Hepatocyte (in vitro differentiated cells): ENCODE measurements at places on chromosomes 3 and 15. TPM values are rescaled to one million over a fixed set of nuclear protein-coding genes. Genes with fewer than 3 reads are reported as not detected.

DNA sequence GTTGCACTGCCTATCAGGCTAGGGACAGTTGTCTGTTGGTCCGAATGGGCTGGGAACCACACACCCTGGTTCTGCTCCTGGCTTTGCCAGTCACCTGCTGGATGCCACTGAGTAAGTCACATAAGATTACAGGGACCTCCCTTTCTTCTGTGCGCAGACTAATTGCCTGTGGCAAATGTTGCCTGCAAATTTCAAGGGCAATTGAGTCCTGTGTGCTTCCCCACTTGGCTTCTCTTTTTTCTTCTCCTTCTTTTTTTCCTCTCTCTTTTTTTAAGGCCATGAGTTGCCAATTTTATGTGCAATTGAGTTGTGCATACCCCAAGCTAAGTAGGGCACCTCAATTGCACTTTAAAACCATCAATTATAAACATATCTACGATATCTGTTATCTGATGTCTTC lies 963.4 kb downstream of the MCTP2 start:
- DNase-seq, result no peak

GRCh38 chr3:193552923-193553322 lies 1.8 kb downstream of the ATP13A4 start:
- DNase-seq, result no peak

DNA sequence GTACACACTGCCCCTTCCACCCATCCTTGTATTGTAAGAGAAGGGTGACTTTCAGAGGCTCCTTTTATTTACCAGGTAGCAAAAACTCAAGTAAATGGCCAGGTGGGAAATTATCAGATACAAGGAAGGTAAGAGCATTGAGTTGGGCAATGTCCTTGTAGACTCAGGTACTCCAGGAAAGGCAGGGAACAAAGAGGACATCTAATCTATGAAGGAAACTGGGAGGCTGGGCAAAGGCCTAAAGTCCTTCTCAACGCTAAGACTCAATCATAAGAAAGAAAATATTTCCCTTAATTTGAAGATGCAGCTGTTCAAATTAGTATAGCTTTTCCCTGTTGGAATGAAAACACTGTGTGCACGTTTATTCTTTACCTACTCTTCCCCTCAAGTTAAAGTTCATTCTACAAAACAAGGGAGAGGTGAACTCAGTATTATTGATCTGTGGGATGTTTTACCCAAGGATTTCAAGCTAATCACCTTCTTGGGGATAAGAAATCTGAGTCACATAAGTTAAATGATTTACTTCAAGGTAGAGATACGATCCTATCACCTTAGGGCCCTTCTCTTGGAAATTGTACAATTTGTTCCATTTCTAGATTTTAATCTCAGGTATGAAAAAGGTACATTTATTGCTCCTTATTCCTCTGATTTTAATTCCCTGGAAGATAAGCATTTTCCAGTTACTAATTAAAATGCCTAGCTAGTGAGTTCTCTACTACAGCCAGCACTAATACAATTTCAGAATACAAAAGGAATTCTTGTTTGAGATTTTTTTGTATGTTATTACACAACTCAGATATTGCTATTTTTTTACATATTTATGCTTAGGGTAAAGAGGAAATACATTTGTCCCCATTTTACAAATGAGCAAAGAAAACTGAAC lies 80.6 kb downstream of the PLD1 start:
- peak; percentile 34 for DNase-seq

DNA sequence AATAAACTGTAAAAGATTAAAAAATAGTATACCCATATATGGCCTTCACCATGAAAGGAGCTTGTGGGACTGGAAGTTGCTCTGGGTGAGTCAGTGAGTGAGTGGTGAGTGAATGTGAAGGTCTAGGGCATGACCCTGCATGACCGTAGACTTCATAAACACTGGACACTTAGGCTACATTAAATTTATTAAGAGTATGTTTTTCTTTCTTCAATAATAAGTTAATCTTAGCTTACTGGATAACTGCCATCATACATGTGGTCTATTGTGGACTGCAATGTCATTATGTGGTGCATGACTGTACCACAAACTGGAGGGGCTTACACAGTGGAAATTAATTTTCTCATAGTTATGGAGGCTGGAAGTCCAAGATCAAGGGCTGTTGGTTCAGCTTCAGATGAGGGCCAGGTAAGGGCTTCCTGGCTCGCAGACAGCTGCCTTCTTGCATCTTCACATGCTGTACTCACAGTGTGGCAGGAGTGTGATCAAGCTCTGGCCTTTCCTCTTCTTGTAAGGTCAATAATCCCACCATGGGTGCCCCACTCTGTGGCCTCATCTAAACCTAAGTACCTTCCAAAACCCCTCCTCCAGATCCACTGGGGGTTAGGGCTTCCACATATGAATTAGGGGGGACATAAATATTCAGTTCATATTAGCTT lies 40.8 kb upstream of the PRR23E start:
- no peak for DNase-seq

The NRROS gene
- 0.33 and 0.36 TPM in 2 replicates for total RNA-seq

The ZBBX gene
- 1.6 TPM in 1 of 2 replicates, not detected in the other for total RNA-seq
